AG04450 (cell line): ENCODE measurements at places on chromosomes 1 and 21. TPM values are rescaled to one million over a fixed set of nuclear protein-coding genes. Genes with fewer than 3 reads are reported as not detected.

- DNase-seq = no peak
Measured at GRCh38 chr1:229342656-229343569, at the start of gene CCSAP. CCSAP (minus strand) TSS chr1:229343047; CDS start chr1:229342465, 582 bp downstream.

DNA sequence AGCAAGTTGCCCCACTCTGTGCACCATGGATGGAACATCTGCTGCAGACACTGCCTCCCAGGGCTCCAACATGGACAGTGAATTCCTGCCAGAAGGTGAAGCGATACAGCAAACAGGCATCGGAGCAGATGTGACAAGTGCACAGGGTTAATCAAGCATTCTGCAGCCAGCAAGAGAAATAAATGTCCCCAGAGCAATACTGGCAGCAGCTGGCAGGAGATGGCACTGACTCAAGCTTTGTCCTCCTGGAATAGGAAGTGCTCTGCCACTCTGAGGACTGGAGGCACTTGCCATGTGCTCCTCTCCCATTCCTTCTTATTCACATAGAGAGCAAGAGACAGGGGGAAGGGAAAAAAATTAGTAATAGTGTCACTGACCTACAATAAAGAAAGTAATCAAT is 402.7 kb upstream of the DAB1 start:
- no peak for DNase-seq

DNA sequence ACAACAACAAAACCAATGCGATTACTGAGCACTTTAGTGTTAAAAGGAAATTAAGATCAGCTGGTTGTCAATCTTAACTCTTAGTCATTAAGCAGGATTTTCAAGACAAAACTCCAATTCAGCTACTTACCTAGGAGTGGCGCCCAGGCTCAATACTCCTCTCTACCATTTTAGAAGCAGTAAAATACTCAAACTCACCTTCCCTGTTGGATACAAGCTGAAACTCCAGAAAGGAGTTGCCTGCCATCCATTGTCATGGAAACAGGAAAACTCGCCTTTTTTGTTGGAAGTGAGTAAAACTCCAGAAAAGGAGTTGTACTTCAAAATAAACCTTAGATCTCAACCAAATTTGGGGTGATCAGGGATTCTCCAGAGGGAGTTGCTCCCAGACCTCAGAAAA is 127.0 kb upstream of the F3 start:
- no peak for DNase-seq

DNA sequence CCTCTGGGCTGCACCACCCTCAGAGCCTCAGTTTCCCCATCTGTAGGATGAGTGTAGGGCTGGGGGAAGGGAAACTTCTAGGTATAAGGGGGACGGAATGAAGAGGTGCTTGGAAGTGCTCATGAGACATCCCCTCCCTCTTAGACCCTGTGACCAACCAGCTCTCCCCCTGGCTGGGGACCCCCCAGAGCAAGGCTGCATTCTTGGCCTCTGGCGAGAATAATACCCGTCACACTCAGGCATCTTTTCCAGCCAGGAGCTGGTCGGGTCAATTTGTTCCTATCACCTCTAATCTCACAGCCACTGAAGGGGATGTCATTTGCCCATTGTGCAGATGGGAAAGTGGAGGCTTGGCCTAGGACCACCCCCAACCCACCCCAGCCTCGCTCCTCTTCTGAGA is 443.0 kb downstream of the PTPRU start:
- no peak for DNase-seq

CFAP74 gene
- polyA plus RNA-seq = not detected in 2 replicates

INKA2 gene
- 2.3 and 2.7 TPM in 2 replicates for polyA plus RNA-seq
